NCI-H774 (cell line): ENCODE measurements at places on chromosomes 13 and 19.
A peak's percentile ranks its signal among the peaks of the same experiment; 100 is the strongest.

DNA sequence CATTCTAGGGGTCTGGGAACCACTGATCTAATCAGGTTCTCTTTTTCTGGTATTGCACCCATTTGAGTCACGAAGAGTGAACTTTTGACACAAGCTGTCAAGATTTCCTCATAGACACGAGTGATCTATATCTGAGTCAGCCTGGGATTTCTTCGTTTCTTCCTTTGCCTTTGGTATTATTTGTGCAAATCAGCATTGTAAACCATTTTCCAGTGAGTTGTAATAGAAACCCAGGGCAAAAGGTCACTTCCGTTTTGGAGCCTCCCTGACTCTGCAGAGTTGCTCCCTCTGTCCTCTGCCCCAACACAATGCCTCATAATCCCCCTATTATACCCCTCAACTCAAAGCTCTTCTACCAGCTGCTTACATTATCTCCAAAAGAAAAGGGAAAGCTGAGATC, 615.1 kb downstream of the EFNB2 start:
- no peak for DNase-seq

DNA sequence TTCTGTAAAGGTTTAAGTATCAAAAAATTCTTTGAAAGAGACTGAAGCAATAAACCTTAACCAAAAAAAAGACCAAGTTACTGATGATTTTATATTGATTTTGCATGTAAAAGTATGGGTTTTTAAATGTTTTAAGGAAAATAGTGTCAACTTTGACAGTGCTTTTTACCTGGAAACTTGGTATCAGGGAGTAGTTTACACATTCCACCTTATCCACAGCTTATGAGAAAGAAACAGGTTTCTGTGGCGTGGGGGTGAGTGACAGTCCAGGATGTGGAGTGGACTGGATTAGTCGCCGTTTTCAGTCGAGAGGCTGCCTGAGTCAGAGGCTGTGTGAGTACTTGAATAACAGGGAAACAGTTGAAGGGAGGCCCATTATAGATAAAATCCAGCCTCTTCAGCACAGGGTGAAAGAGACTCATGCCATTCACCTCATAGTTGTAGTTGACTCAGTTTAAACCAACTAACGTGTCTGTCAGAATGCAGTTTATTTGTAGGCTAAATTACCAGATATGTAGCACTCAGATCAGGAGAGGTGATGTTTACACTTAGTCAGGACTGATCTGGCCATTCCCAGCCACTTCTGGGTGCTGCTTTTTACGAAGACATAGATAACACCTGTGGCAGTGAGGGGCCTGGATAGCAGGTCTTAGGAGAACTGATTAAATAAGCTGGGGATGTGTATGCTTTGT, 595 bp upstream of the GPR183 start:
- DNase-seq = peak; percentile 27

- DNase-seq = peak; percentile 26
Observed at GRCh38 chr13:98839856-98840769, 87.6 kb upstream of the SLC15A1 start.

DNA sequence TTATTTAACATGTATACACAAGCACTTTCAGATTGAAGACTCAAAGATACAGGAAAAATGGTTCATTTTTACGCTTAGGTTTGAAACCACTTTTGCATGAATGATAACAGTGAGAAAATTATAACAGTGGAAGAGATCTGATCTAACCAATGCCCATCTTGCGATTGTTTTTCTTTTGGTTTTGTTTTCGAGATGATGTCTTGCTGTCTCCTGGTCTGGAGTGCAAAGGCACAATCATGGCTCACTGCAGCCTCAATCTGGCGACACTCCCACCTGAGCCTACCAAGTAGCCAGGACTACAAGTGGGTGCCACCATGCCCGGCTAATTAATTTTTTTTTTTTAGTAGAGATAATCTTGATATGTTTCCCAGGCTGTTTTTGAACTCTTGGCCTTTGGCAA, 10.2 kb upstream of the EID2 start:
- DNase-seq = no peak

- DNase-seq = no peak
Observed at GRCh38 chr13:51761643-51762350, 42.2 kb downstream of the DHRS12 start.
